ENCODE measurements at places on chromosomes 11 and 22. TPM values are rescaled to one million over a fixed set of nuclear protein-coding genes. Genes with fewer than 3 reads are reported as not detected.
A peak's percentile ranks its signal among the peaks of the same experiment; 100 is the strongest.

GRCh38 chr11:17927681-17928343 lies 85.0 kb downstream of the SERGEF start:
- no peak for DNase-seq

Gene NLRP14
- not detected for total RNA-seq

Gene MMP12
- not detected for total RNA-seq

GRCh38 chr22:32164075-32164860 lies 5.2 kb upstream of the C22orf42 start:
- no peak for DNase-seq

GRCh38 chr22:22210375-22210774 lies 34.2 kb upstream of the VPREB1 start:
- DNase-seq, result peak; percentile 38

Gene DENND5A
- total RNA-seq, result 31.6 TPM

Gene SCGB2A2
- not detected for total RNA-seq

Gene APOBEC3F
- 24.1 TPM for total RNA-seq

Data from Calu3 (cell line).